ENCODE measurements at places on chromosomes 16 and 17. TPM values are rescaled to one million over a fixed set of nuclear protein-coding genes. Genes with fewer than 3 reads are reported as not detected.

- DNase-seq = no peak
These were observed 221.8 kb upstream of the CDH5 start for GRCh38 chr16:66144641-66145040.

RBFOX1 gene
- 71.8 TPM for total RNA-seq

DNA sequence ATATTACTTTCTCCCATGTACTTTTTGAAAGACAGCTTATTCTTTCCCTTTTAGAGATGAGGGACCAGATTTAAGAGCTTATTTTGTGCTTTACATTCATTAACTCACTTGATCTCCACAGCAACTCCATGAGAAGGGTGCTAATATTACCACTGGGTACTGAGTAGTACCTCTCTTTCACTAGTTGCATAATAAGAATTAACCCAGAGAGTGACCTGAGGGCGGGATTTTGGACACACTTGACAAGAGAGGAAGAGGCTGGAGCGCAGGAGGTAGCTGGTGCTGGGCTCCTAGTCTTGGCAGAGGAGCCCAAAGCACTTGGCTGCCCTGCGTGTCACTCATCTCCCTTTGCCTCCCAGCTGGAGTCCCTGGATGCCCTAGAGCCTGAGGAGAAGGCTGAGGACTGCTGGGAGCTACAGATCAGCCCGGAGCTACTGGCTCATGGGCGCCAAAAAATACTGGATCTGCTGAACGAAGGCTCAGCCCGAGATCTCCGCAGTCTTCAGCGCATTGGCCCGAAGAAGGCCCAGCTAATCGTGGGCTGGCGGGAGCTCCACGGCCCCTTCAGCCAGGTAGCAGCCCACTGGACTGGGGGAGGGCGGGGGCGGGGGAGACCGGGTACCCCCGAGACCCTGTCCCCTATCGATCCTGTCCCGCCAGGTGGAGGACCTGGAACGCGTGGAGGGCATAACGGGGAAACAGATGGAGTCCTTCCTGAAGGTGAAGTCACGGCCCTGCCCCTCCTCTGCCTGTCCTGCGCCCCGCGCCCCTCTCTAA lies 1.7 kb upstream of the MAZ start:
- DNase-seq = peak; percentile 67

DNA sequence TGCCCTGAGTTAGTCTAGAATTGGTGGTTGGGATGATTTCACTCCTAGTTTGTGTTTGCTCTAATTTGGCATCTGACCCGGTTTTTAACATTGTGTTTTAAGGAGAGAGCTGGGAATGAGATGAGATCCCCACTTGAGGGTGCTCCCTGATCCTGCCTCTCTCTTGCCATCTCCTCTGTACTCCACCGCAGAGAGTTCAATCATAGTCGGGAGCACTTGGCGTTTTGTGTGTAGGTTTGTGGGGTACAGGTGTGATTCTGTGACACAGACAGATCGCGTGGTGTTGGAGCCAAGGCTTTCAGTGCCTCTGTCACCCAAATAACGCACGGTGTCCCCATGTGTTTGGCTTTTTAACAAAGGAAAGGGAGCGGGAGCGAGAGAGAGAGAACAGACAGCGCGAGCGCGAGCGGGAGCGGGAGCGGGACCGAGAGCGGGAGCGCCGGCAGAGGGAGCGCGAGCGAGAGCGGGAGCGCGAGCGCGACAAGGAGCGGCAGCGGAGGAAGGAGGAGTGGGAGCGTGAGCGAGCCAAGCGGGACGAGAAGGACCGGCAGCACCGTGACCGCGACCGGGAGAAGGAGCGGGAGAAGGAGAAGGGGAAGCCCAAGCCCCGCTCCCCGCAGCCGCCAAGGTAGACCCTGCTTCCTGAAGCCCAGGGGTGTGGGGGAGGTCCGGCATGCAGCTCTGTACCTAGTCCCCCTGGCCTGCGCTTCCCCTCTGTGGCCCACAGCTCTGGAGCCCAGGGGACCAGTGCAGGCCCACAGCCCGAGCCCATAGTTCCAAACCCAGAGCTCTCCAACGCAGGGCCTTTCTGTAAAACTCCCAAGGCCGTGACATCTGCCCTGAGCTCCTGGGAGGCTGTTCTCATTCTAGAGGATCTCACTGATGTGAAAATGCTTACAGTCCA lies 27.2 kb upstream of the IL17C start:
- no peak for DNase-seq

- DNase-seq = no peak
These were observed 742 bp upstream of the SLC16A13 start for GRCh38 chr17:7034955-7035590.

DNA sequence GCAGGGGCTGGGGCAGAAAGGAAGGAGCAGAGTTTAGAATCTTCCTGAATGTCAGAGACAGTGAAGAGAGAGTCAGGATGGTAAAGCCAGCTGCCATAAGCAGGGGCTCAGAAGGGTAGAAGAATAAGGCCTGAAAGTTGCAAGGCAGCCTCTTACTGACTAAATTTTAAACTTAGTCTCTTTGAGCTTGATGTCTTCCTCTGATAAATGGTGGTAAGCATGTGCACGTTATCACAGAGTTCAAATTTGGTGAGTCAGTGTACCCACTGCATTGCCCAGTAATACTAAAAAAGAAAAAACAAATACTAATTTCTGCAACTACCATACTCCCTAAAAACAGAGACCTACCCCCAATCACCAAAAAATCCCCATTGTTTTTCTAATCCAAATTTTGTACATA lies 45.2 kb downstream of the SIAH1 start:
- DNase-seq = no peak

ELMO3 gene
- total RNA-seq = 0.80 TPM

SERPINF2 gene
- total RNA-seq = 0.33 TPM

KREMEN2 gene
- total RNA-seq = not detected

DNA sequence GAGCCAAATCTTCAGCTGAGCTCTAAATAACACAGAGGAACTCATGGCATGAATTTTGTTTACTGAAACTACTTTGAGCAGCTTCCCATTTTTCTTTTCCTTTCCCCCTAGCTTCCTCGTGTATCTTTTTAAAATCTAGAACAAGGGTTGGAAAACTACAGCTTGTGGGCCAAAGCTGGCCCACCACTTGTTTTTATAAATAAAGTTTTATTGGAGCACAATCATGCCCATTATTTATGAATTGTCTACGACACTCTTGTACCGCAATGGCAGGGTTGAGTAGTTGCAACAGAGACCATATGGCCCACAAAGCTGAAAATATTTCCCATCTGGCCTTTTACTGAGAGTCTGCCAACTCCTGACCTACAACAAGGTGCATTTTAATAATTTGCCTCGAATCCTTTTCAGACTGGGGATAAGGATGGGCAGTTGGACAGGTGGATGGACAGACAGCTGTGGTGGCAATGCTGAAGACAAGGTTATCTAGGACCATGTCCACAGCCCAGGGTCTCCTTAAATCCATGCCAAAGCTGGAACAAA lies 87.7 kb downstream of the RMI2 start:
- no peak for DNase-seq

CACNG1 gene
- not detected for total RNA-seq

- DNase-seq = no peak
These were observed 2.4 kb downstream of the IL4R start for GRCh38 chr16:27316038-27316680.

DNA sequence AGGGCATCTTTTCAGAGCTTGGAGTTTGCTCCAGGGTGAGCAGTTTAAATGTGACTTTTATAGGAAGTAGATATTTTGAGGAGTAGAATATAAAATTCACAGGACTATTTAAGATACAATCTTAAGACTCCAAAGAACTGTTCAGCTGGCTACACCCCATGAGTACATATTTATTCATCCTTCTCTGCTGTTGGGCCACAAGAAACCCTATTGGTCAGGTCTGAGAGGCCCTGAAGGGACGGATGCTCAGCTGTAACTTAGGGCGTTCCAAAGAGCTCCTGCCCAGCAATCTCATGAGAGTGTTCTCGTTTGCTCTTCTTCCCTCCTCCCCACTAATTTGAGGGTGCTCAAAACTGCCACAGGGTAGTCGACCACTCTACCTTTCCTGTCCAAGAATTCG lies 7.3 kb downstream of the ST6GALNAC2 start:
- no peak for DNase-seq
